ENCODE measurements at places on chromosomes 16 and 17. TPM values are rescaled to one million over a fixed set of nuclear protein-coding genes. Genes with fewer than 3 reads are reported as not detected.

The SPATA32 gene
- not detected for total RNA-seq

The TEKT3 gene
- total RNA-seq: not detected

The ARHGAP44 gene
- total RNA-seq: 0.27 TPM

The ACSM2B gene
- total RNA-seq: not detected

The GAST gene
- total RNA-seq: not detected

The TOM1L1 gene
- 5.2 TPM for total RNA-seq

The SPNS3 gene
- total RNA-seq: 0.22 TPM

The SLC38A8 gene
- total RNA-seq: not detected
